ENCODE measurements at places on chromosomes 1 and 21.

GRCh38 chr1:38534473-38534823, 325.1 kb downstream of the RRAGC start:
- no peak for DNase-seq

GRCh38 chr1:224860488-224861338, 68.8 kb upstream of the DNAH14 start:
- DNase-seq = no peak

DNA sequence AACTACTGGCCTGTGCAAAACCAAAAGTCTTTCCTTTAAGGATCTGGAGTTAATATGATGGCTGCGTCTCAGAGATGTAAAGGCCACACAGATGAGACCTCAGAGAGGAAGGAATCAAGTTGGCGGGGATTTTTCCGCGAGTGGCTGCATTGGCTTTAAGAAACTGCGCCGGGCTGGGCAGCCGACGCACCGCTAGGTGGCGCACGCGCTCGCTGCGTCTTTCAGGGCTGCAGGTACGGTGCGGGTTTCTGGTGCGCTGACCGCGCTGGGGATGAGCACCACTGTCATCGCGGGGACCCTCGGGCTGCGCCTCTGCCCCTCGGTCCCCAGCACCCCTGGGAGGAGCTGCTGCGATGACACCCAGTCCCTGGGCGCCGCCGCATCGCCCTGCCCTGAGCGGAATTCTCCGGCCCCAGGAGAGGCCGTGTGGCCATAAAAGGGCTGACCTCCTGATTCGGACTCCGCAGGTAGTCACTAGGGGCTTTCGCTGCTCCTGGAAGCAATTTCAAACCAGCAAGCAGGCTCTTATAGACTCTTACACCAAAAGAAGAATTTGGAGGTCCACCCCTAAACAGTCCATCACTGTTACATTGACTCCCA, 241.0 kb downstream of the KCNJ6 start:
- DNase-seq = no peak

DNA sequence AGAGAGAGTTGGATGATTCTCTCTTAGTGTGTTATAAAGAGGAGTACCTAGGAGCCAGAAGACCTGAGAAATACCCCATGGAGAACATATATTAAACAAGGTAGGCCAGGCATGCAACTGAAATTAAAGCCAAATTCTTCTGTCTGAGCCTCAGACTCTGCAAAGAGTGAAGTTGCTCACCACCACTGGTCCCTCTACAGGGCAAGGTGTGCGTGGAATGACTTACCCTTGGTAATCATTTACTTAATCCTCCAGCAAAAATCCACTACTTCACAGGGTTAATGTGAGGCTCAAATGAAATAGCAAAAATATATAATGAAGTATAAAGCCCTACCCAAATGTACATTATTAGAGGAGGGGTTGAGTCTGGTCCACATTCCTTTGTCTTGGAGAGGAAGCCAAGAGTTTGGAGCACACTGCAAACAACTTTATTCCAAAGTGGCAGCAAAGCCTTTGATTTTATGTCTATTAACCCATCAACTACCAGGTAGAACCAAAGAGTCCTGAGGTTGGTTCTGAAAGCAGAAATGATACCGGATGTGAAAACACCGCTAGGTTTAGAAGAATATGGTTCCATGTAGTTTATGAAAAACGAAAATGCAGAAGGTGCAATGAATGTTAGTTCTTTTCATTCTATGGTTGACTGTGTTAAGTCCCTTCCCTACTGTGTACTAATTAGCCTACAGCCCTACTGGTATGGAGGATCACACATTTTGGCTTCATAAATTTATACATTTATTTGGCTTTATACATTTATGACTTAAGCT, 8.5 kb downstream of the SSR2 start:
- no peak for DNase-seq

DNA sequence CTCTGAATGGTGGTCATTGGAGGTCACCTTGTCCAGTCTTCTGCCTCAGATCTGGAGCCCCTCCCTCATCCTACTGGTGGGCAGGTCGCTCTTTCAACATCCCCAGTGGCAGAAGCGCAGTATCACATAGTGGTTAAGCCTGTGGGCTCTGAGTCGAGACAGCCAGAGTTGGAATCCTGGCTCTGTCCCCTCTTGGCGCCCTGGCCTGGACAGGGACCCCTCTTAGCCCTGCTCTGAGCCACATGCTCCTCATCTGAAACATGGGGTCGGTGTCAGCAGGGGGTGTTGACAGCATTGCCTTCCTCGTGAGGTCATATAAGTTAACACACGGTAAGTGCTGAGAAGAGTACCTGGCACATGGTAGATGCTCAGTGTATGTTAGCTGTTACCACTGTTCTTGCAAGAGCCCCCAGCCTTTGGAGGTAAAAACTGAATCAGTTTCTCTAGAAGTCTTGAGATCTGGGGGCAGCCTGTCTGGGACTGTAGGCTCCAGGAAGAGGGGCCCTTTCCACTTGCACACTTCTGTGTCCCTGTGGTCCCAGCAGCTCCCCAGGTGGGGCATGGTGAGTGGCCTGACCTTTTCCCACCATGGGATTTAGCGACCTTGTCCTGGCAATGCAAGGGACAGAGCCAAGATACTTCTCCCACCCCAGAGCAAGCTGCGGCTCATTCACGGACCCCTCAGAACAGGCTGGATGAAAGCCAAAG, 6.4 kb downstream of the ZC3H12A start:
- no peak for DNase-seq

GRCh38 chr1:33726274-33726804, 137.5 kb upstream of the HMGB4 start:
- DNase-seq = no peak

DNA sequence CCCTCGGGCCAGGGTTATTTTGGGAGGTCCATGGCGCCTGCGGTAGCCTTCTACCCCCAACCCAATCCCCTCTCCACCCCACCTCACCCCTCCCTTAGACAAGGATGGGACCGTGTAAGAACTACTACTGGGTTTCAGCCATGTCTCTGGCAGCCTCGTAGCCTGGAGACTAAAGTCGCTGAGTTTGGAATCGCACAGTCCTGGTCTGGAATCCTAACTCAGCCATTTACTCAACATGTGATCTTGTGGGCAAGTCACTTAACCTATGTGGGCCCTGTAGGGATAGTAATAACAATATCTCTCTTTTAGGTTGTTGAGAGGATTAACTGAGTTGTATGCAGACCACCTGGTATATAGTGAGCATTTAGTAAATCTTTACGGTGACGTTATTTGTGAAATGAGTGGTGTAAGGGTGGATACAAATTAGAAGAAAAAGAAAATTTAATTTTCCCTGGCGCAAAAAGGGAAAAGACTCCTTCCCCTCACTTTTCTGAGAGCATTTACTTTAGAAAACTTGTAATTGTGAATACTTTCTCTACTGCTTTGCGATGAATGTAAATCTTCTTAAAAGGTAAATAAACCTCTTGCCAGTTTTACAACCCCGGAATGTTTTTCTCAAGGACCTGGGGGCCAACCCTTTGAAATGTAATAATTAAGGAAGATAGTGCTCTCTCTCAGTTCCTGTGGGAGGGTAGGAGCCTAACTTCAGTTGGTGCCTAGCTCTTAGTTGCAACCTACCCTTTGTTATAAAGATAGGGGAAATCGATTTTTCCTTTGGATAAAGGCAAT, 615 bp upstream of the MRPS15 start:
- DNase-seq = no peak

GRCh38 chr1:172375211-172375631, 45.3 kb upstream of the C1orf105 start:
- no peak for DNase-seq

- no peak for DNase-seq
These were observed 3.4 kb downstream of the SPATC1L start for GRCh38 chr21:46180778-46181391.

GRCh38 chr1:202289009-202289408, 52.7 kb downstream of the UBE2T start:
- no peak for DNase-seq

GRCh38 chr21:44896561-44897286, 23.2 kb upstream of the PTTG1IP start:
- no peak for DNase-seq

DNA sequence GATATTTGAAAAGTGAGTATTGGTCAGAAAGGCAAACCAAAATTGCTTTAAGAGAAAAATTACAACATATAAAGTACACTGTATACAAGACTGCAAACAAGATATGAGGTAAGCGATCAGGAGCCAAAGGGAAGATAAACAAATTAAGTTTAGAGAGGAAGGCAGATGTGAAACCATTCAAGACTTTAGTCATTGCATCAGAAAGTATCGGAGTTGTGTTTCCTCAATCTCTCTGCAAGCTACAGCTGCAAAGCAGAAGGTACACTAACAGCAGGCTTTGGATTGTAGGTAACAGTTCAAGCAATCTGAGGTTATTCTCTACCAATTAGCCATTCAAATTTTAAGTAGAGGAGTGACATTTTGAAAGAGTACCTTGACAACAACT, 21.3 kb upstream of the TLCD4 start:
- DNase-seq = no peak

- no peak for DNase-seq
These were observed 11.2 kb downstream of the PRMT2 start for GRCh38 chr21:46646541-46647154.

DNA sequence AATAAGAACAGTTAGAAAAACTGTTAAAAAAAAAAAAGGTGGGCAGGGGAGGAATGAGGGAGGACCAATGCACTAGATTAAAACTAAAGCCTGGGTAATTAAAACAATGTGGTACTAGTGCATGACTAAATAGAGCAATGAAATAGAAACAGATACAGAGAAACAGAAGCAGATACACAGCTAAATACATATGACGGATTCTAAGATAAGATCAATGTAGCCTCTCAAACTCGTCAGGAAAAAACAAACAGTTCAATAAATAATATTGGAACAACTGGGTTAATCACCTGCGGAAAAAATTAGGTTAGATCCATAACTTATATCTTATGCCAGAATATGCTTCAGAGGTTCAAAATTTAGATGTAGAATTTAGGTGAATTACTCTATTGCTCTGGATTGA, 68.2 kb downstream of the ERO1B start:
- no peak for DNase-seq

GRCh38 chr1:33634143-33634542, 161.7 kb downstream of the ZSCAN20 start:
- no peak for DNase-seq

DNA sequence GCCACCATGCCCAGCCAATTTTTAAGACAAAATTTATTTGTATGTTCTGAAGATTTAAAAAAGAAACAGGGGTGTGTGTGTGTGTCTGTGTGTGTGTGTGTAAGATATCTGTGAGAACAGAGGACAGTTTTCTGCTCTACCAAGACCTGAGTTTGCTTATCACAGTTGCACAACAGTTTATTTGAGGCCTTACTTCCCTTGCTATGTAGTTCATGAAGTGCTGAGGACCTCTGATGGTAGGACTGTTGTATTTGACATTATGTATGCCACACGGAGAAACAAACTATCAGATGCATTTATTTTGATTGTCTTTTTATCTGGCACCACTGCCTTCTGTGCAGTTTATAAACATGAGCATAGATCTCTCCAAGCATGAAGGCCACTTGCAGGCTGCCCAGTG, 355.2 kb downstream of the PBX1 start:
- no peak for DNase-seq

GRCh38 chr1:116769561-116769977, 15.3 kb downstream of the CD2 start:
- peak; percentile 42 for DNase-seq

- DNase-seq = no peak
These were observed 760.8 kb upstream of the TPTE start for GRCh38 chr21:9760398-9761074.

DNA sequence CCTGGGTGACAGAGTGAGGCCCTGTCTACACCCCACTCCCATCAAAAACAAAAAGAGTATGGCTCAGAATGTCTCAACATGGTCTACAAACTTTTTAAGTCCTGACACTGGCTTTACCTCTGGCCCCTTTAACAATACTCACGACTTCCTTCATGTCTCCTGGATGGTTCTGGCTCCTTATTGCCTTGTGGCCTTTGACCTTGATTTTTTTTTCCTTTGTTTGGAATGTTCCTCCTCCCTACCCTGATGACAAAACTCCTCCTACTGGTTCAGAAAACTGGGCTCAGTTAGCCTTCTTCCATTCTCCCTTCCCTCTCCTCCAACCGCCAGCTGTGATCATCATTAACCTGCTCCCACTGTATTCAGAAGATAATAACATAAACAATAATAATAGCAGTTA, 4.6 kb upstream of the SOAT1 start:
- no peak for DNase-seq

DNA sequence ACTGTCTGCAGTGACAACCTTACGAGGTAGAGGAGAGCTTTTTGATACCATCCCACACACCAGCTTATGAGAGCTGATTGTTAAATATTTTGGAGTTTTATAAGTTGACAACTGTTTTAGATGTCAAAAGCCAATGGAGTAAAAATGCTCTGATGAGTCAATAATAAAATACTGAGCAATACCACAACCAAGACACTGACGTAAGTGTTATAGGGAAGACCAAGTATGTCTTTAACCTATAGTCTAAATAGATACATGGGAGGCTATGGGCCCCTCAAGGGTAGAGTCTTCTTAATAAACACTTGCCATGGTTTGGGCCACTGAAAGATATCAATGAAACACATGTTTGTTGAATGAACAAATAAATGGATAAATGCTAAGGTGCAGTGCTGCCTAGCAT, 49.2 kb downstream of the DUSP10 start:
- no peak for DNase-seq

DNA sequence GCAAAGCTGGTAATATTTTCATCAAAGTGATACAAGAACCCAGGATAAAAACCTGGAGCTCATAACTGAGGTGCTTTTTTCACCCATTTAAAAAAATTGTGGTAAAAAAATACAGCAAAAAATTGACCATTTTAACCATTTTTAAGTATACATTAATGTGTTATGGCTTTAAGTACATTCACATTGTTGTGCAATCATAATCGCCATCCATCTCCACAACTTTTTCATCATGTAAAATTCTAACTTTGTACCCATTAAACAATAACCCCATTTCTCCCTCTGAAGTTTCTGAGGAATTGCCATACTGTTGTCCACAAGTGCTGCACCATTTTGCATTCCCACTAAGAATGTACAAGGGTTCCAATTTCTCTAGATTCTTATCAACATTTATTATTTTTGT, 36.6 kb downstream of the ACP6 start:
- DNase-seq = no peak

DNA sequence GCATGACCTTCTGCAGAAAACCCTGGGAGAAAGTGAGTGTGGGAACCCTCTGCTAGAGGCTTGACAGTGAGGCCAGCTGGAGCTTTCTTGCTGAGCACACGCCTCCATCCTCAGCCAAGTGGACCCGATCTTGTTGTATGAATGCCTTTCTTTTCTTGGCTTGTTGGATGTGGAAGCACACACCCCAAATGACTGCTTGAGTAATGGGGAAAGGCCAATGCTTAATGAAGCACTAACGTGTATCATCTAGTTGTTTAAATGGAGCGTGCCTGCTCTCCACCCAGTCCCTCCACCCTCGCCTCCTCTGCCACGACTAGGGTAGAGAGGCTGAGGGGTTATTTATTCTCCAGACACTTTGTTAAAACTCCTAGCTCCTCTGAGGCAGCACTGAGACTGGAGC, 54.3 kb upstream of the IKBKE start:
- no peak for DNase-seq

DNA sequence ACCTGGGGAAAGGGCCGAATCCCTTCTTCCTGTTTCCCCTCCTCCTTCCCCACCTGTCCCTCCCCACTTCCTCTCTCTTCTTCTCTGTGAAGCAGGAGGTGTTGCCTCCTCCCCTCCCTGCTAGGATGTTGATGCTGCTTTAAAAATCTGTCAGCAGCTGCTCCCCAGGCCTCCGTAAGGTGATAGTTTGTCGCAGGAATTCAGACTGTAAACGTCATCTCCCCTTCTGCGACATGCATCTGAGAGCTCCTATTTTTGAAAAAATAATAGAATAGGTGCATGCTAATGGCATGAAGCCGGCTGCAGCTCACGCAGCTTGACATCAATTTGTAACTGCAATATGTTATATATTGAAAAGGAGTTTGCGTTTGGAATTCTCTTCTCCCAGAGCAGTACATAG, 70.1 kb downstream of the KAZN start:
- DNase-seq = no peak

Measured in stimulated activated CD8-positive, alpha-beta memory T cell treated with anti-CD3 and anti-CD28 coated beads, Interleukin-2, amount 100 ng/mL, for 1 hour (primary cell).